ENCODE measurements at places on chromosomes 6 and 20.
A peak's percentile ranks its signal among the peaks of the same experiment; 100 is the strongest.

DNA sequence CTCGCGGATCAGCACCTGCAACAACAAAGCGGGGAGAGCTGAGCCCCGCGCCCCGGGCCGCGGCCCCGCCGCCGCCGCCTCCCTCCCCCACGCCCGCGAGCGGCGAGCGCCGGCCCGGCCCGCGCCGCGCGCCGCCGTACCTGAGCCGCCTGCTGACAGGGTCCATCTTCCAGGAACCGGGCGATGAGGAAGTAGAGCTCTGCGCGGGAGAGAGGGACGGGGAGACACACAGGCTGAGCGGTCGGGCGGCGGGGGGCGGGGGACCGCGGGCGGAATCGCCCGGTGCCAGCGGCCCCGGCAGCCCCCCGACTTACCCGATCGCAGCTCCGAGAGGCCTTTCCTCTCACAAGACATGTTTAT lies 359 bp downstream of the PHIP start:
- DNase-seq = peak; percentile 36

- DNase-seq = no peak
Measured at GRCh38 chr6:33597551-33598322, 17.7 kb upstream of the BAK1 start.

- DNase-seq = no peak
Measured at GRCh38 chr6:131831392-131831791, 23.6 kb downstream of the ENPP1 start.

- no peak for DNase-seq
Measured at GRCh38 chr6:160084198-160084776, 37.3 kb upstream of the SLC22A1 start.

- peak; percentile 32 for DNase-seq
Measured at GRCh38 chr6:114747995-114748625, 405.3 kb upstream of the HS3ST5 start.

GRCh38 chr6:14620522-14620921 lies 502.9 kb downstream of the CD83 start:
- no peak for DNase-seq

DNA sequence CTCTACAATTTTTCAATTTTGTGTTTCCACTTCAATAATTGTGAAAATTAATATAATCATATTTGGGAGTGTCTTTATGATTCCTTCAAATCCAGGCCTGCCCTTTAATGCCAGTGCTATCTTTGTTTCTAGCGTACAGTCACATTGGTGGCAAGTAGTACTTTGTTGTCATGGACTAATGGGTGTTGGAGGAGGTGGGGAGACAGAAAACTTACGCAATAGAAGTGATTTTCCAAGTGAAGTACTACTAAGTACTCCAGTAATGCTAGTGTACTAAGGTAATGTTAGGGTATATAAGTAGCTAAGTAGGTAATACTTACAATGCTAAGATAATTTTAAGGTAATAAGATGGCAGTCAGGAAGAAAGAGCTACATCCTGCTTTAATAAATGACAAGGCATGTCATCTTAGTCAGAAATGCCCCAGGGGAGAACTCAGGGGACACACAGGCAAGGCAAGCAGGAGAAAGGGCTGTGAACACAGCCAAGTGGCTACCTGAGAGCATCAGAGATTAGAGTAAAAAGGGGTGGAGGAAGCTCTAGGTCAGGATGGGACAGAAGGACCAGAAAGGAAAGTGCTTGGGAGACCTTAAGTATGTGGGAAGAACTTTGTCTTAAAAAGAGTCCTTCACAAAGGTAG lies 217.2 kb upstream of the PRDM1 start:
- no peak for DNase-seq

GRCh38 chr20:1420066-1420465 lies 27.2 kb upstream of the FKBP1A start:
- no peak for DNase-seq
